ENCODE measurements at places on chromosomes 11 and 22.
A peak's percentile ranks its signal among the peaks of the same experiment; 100 is the strongest.

DNA sequence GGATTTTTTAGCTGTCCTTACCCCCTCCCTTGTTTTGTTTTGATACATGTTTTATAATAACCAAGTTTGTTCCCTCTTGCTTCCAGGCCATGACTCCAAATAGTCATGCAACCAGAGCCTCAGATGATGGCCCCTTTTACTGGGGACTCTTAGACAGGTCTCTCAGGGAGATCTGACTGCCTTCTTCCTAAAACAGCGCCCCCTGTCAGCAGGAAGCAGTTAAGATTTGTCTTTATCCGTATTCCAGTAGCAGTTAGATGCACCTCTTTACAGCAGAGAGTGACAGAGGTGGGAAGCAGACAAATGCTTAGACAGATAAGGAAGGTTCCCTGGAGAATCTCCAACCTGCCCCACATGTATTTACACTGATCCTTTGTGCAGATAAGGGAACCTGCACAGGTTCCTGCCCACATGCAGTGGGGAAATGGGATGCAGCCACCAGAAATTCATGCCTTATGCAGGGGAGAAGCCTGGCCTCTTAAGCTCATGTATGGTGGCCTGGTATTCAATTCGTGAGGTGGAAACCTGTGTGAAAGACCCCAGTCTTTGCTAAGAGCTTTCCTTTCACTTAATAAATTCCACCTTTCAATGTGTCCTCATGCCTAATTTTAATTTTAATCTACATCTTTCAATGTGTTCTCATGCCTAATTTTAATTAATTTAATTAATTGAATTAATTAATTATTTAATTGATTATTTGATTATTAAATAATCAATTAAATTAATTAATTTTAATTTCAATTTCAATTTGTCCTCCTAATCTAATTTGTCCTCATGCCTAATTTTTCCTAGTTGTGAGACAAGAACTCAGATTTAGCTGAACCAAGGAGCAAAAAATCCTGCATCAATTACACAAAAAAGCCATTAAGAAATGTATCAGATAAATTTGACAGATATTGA, 11.5 kb upstream of the GLYAT start:
- DNase-seq = no peak

GRCh38 chr11:100961633-100962032, 168.0 kb downstream of the PGR start:
- no peak for DNase-seq

DNA sequence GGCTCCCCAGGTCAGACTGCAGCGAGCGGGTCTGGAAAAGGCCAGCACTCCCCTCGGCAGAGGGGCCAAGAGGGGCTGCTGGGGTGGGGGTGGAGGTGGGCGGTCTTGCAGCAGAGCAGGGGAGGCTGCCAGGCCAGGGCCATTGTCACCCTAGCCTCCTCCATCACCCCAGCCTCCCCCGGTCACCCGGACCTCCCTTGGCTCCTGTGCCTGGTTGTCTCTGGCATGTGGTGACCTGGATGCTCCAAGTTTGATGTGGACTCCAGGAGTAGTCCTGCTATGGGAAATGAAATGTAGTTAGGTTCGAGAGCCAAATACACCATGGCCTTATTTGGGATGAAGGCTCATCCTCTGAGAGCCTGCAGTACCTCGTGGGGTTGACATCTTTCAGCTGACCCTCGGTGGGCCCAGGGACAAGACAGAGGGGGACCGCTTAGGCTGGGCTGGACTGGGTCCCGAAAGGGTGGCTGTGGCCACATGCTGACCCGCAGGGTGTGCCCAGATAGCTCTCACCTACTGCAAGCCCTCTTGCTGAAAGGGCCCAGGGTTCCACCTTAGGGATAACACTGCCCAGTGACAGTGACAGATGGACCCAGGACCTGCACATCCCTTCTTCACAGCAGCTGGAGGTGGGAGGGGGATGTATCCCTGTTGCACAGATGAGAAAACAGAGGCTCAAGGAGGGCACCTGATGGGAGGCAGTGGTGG, 24.1 kb downstream of the MRGPRD start:
- no peak for DNase-seq

DNA sequence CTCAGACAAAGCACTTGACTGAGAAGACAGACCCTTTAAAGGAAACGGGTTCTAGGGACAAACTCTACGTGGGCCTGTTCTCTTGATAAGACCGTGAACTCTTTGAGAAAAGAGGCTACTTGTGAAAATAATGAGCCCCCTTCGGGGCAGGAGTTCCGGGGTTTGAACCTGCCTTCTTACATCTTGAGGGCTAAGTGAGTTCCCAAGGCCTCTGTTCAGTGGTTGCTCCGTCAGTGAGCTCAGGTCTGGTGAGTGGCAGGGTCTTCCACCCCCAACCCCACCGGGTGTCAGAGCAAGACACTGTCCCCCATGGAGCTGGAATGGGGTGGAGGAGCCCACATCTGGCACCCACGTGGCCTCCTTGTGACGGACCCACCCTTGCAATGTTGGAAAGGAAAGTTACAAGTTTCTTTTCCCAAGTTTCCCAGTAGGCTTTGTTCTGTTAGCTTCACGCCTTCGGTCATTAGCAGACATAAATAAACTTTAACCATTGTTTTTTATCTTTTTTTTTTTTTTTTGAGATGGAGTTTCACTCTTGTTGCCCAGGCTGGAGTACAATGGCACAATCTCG, 6.3 kb upstream of the SAMM50 start:
- DNase-seq = no peak

DNA sequence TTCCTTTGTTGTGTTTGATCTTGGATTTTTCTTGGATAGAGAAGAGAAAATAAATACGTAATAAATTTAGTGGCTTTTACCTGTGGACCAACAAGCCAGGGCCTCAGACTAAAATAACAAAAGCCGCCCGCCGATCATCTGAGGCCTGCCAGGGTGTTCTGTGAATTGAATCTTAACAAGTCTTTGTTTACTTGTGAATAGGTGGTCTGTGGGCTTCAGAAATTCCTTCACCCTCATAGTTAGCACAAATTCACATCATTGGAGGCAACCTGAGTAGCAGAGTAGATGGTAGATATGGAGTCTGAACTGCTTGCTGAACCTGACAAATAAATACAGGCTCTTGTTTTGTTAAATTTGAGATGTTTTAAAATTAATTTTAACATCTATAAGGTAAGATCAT, 176.3 kb upstream of the MTNR1B start:
- DNase-seq = no peak

DNA sequence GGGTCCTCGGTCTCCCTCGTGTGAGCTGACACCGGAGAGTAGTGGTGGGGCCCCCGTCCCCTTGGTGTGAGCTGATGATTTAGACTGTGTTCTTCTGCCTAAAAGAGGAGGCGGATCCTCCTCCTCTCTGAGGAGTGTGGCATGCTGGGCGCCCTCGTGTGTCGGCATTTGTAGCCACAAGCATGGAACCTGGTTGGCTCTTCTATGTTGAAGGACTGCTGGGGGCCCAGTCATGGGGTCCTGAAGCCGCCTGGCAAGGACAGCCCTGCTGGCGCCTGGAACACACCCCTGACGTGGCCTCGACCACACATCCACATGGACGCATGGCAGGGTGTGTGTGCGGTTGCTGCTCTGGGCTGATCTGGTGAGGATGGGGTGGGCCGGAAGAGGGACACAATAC, 50.2 kb downstream of the AP2A2 start:
- no peak for DNase-seq

DNA sequence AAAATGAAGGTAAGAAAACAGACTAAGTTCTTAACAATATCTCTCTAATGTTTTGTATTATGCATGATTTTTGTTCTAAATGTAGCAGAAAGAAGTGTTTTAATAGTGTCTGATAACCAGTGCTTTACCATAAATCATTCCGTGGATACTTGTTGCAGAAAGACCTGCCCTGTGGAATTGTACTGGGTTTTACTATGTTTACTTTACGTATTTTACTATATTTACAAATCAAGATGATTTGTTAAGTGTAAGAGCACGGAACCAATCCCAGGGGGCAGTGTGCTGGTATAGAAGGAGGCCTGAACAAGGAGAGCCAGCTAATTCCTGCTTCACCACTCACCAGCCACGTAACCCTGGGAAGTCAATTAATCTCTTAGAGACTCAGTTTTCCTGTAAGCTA, 1.4 kb downstream of the HTR3B start:
- DNase-seq = no peak

DNA sequence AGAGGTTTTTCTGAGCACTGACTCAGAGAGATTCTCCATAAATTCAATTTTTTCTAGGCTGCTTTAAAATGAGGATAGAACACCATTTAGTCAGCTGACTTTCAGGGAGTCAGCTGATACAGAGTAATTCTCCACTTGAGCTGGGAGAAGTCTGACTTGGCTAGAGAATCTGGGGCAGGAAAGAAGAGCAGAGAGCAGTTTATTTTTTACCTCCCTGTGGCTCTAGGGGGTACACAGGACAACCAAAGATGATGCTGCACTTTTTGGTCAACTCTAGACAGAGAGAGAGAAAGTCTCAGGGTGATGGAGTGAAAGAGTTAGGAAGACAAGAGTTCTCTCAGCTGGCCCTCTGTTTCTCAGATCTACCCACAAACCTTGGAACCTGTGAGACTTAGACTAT, 67.3 kb upstream of the EED start:
- DNase-seq = no peak

DNA sequence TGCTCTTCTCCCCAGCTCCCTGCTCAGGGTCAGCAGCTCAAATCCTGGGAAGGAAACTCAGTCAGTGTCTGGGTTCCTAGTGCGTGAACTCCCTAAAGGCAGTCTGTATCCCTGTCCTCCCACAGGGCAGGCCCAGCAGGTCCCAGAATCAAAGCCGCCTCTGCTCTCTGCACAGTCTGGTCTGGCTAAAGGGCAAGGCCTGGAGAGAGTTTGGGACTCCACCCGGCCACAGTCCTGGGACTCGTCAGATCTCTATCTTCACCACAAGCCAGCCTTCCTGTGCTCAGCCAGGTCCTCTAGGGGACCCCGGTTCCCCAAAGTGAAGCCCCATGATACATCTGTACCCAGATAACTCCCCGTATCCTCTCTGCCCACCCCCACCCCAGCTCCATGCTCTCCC, 56.2 kb upstream of the CSNK2A3 start:
- DNase-seq = no peak

GRCh38 chr11:5505363-5506048, 4.3 kb downstream of the UBQLN3 start:
- no peak for DNase-seq

DNA sequence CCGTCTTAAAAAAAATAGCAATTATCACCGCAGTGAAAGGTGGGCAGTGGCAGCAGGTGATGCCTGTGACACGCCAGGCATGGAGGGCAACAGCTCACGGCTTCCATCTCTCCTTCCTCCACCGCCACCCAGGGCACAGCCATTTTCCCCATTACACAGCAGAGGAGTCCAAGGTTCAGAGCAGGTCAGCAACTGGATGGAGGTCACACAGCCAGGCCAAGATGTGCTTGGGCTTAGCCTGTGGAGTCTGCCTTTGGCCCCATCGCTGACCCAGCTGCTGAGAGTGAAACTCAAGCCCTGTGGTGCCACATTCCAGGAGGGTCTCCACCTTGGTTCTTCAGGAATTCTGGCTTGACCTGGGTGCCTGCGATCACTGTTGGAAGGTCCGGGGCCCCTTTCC, 411.1 kb downstream of the SHANK2 start:
- DNase-seq = no peak

DNA sequence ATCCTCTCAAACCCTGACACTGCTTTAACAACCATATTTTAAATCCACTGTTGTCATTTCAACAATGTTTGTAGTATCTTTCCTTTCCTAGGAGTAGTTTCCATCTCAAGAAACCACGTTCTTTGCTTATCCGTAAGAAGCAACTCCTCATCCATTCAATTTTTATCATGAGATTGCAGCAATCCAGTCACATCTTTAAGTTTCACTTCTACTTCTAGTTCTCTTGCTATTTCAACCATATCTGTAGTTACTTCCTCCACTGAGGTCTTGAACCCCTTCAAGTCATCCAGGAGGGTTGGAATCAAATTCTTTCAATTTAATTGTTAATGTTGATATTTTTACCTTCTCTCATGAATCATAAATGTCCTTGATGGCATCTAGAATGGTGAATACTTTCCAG, 22.4 kb downstream of the CCDC82 start:
- DNase-seq = no peak

GRCh38 chr11:62538470-62539237, 8.0 kb downstream of the AHNAK start:
- no peak for DNase-seq

- no peak for DNase-seq
Measured at GRCh38 chr11:108632041-108632704, 32.7 kb upstream of the DDX10 start.

GRCh38 chr11:45896422-45896984, 10.6 kb downstream of the FREY1 start:
- DNase-seq = no peak

GRCh38 chr11:61041755-61042518, 60.4 kb upstream of the CD5 start:
- peak; percentile 86 for DNase-seq

GRCh38 chr11:75236062-75236461, 4.5 kb upstream of the TPBGL start:
- no peak for DNase-seq
